ENCODE measurements at places on chromosomes 2 and 18.

GRCh38 chr2:41337956-41338355 is 709.9 kb upstream of the PKDCC start:
- DNase-seq = no peak

GRCh38 chr2:223549215-223549614 is 52.9 kb downstream of the SCG2 start:
- DNase-seq = no peak

- no peak for DNase-seq
Measured at GRCh38 chr2:163621445-163622004, 114.3 kb downstream of the FIGN start.

- DNase-seq = no peak
Measured at GRCh38 chr2:127573298-127573697, 37.8 kb downstream of the MYO7B start.

DNA sequence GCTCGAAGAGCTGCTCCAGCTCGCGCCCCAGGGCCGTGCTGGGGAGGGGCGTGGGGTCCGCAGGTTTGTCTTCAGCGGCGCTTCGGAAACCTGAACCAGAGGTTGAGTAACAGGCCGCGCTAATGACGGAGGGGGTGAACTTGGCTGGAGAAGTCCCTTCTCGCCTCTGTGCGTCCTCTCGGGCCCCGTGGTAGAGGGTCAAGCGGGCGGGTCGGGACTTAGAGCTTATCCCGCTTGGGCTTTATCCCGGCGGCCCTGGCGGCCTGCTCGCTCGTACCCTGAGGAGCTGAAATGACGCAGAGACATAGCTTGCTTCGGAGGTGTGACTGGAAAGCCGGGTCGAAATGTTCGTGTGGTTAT is 479 bp downstream of the RNMT start:
- peak; percentile 7 for DNase-seq

- DNase-seq = no peak
Measured at GRCh38 chr2:68091439-68092034, 28.7 kb upstream of the C1D start.

GRCh38 chr18:55981712-55982475 is 393.9 kb upstream of the TCF4 start:
- no peak for DNase-seq

DNA sequence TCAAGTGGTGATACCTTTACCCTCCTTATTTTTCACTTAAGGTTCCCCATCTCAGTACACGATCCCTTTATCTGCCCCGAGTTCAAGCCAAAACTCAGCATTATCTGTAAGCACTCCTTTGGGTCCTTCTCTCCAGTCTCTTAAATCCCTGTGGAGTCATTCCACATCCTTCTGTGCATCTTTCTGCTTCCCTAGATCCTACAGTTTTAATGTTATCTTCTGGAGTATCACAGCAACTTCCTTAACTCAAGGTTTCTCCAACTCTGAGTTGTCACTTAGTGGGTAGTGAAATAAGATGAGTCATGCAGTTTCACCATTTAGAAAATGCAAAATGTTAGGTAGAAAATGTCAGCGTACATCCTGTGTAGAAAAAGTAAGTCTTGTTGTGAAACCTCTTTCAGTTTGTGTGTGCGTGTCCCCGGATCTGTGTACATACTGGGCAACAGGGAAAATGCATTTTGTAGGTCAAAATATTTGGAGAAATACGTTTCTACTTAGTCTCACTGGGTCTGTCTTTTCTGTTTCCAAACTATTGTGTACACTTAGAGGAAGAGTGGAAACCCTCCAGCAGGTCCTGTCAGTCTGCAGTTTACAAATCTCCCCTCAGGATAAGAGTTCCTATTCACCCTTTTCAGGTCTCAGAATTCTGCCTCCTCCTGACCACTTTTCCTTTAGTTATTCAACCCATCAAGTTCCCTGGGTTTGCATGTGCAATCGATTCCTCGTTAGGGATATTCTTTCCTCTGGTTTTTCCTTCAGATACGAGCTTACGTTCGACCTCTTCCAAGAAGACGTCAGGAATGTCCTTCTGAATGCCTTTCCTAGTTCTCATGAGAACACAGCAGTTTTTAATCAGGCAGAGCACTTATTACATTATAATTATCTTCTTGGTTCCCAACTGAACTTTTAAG is 154.8 kb downstream of the TGIF1 start:
- no peak for DNase-seq

- no peak for DNase-seq
Measured at GRCh38 chr18:45139478-45139877, 458.8 kb downstream of the SETBP1 start.

DNA sequence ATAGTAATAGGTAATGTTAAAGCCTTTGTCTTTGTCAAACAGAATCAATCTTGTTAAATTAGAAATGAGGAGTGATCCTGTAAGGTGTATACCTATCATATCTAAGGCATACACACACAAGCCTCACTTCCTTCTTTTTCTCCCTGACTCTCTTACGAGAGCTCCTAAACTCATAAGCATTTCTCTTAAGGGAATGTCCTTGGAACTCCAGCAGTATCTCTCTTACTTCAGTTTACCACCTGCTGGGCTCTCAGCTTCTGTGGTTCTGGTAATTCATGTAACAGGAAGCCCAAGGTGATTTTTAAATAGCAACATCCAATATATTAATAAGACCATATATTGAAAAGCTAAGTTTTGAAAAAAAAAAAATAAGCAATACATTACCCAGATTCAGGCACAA is 85.9 kb downstream of the UBE2E3 start:
- no peak for DNase-seq

- no peak for DNase-seq
Measured at GRCh38 chr2:83686863-83687262, 772.2 kb downstream of the SUCLG1 start.

DNA sequence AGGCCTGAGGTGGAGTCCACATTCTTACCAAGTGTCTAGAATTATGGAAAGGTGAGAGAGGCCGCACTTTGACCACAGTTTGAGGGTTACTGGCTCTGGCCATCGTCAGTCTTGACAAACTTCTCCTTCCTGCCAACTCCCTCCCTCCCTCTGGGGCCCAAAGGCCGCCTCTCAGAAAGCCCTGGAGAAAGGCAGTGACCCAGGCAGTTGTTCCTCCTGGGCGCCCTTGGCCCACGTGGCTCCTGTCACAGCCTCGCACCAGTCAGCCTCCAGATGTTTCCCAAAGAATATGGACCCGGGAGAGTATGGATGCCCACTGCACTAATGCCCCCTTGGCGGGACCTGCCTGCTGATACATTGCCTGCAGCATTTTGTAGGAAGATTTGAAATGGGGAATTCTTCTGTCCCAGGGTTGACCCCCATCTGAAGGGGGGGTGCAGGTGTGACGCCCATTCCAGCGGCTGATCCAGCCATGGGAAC is 61.7 kb downstream of the ASB1 start:
- no peak for DNase-seq

DNA sequence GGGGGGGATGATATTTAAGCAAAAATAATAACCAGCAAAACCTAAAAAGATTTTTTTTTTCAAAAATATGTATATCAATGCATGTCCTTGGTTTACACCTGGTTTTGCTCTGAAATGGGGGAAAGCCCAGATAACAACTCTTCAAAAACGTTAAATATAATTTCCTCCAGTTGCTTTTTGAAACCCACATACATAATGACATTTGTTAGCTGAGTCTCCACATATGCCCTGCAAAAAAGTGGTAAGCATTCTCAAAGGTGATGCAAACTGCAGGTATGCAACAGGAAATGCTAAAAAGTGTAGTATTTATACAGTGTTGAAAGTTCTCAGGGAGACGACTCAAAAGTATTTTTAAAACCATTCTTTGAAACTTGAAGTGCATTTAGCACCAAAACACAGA is 258.6 kb downstream of the ZEB2 start:
- no peak for DNase-seq

DNA sequence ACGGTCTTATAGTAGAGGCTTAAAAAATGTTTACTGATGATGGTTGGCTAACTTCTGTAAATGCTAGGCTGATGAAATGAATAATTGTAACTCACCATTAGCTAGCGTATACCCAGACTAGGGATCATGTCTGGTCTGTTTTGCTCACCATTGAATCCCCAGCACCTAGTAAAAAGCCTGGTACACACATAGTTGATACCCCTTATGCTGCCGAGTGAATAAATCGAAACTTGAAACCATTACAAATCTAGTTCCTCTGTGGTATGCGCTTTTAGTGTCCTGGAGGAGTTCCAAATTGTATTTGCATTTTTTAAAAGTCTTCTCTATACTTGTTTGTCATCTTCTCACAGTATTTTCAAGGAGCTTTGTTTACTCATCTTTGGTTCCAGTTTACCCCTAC is 1.3 kb downstream of the TAF1B start:
- no peak for DNase-seq

DNA sequence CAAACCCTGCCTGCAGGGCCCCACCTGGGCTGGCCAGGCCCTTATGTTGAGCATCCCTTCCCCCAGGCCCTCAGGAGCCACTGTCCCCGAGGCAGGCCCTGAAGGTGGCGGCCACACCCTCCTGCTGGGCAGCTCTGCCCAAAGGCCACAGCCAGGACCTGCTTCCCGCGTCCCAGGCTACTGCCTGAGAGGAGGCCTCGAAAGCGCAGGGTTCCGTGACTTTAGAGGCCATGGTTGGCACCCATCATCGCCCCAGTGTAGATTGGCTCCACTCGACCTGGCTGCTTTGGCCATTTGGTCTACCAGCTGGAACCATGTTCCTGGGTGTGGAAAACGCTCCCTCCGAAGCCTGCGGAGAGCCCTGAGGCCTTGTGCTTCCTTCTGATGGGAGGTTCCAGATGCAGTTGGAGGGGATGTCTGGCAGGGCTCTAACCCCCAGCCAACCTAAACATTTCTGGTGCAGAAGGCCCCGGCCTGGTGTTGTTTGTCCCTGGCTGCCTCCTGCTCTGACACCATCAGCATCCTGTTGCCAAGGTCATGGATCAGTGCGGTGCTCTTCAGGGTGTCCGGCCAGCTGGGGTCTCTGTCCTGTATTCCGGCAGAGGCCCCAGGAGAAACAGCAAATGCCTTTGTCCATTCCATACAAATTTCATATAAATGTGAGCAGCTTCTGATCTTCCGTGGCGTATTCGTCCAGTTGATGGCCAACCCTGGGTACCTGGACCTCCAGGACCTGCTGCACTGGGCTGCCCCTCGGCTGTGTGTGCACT is 14.7 kb downstream of the CAPN10 start:
- DNase-seq = no peak

DNA sequence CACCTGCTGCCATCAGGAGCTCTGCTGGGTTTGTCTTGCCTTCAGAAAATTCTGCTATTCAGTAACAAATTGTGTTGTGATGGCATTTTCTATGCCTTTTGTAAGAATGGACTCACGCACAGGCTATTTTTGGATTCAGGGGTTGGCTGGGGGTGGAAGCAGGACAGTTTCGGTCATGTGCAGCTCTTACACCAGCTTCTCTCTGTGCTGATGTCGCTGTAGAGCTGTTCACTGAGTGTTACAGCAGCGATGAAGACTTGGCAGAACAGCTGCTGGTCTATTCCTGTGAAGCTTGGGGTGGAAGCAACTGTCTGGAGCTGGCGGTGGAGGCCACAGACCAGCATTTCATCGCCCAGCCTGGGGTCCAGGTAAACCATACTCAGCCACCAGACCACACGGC is 49.2 kb downstream of the TRPM8 start:
- no peak for DNase-seq

GRCh38 chr2:58572731-58573130 is 331.6 kb upstream of the FANCL start:
- DNase-seq = no peak

GRCh38 chr18:3401669-3402620 is 48.0 kb upstream of the TGIF1 start:
- no peak for DNase-seq

DNA sequence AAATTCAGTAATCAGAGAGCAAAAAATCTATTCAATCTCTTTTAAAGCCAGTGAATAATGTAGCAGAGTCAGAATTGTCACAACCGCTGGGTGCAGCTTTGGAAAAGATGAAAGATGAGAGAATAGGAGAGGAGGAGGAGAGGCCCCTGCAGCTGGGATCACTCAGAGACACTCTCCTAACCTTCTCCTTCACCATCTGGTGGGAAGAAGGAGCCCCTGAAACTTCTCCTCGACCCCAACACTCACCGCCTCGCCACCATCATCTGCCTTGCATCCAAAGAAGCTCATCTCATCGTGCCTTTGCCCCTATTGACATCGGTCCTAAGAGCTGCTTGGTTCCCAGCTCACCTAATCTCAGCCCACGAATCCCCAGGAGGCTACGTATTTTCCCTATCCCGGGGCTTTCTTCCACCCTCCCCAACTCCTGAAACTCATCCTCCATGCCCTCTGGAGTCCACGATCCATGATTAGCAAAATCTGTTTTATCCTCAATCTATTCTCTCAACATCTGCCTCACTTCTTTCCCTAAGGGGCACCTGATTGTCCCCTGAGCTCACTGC is 58.5 kb downstream of the PKDCC start:
- DNase-seq = no peak

GRCh38 chr18:37107748-37108522 is 279.0 kb downstream of the KIAA1328 start:
- no peak for DNase-seq

DNA sequence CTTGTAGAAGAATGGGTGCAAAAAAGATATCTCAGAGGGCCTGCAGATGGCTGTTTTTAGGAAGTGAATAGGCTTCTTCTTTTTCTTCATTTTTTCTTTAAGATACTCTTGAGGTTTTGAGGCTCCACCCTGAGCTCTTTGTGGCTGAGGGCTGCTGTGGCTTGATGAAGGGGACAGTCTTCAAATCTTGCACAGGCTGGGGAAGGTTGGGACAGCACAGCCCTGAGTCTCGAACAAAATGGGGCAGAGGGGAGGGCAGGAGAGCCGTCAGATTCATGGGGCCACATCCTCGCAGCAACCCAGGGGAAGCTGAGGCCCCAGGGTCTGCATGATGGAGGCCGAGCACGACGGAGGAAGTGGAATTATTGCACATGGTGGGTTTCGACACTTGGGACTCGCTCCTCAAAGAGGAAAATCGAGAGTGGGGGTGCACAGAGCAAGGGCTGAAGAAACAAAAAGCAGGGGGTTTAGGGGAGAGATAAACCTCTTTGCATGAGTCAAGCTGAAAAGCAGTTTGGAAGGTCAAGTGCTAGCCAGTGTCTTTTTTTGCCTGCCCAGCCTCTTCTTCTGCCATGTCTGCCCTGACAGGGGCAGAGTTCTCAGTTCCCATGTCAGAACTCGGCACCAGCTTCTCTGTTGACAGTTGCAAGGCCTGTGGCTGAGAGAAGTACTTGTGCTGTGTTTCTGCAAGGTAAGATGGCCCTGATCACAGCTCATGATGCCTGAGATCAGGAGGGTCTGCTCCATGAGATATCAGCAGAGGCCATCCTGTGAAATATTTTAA is 19.5 kb downstream of the INPP4A start:
- DNase-seq = no peak

- DNase-seq = no peak
Measured at GRCh38 chr2:238845583-238846377, 2.1 kb upstream of the TWIST2 start.

DNA sequence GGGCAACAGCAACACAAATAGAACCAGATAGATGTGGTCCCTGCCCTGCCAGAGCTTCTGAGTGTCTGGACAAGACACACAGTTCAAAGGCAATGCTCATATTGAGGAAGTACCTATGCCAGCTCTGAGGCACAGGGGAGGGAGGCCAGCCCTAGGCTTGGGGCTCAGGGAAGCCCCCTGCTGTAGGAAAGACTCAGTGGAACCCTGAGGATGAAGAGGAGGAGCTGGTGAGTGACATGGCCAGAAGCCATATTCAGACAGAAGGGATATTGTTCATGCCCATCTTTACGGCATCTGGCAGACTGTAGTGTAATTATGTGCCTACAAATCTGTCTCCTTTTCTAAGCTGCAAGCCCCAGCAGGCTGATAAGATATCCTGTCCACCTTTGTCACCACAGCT is 8.8 kb downstream of the SIGLEC15 start:
- no peak for DNase-seq

GRCh38 chr18:7532942-7533341 is 34.2 kb upstream of the PTPRM start:
- DNase-seq = no peak

GRCh38 chr2:45458909-45459563 is 152.0 kb downstream of the SRBD1 start:
- DNase-seq = no peak
